Right ventricle myocardium inferior (tissue), 1 donor: ENCODE measurements at places on chromosomes 16 and 17. TPM values are rescaled to one million over a fixed set of nuclear protein-coding genes. Genes with fewer than 3 reads are reported as not detected.

The CD300E gene
- 0.46 TPM for total RNA-seq

The CNGB1 gene
- total RNA-seq, result not detected

The PDF gene
- total RNA-seq, result 5.2 TPM

The HS3ST4 gene
- total RNA-seq, result not detected

DNA sequence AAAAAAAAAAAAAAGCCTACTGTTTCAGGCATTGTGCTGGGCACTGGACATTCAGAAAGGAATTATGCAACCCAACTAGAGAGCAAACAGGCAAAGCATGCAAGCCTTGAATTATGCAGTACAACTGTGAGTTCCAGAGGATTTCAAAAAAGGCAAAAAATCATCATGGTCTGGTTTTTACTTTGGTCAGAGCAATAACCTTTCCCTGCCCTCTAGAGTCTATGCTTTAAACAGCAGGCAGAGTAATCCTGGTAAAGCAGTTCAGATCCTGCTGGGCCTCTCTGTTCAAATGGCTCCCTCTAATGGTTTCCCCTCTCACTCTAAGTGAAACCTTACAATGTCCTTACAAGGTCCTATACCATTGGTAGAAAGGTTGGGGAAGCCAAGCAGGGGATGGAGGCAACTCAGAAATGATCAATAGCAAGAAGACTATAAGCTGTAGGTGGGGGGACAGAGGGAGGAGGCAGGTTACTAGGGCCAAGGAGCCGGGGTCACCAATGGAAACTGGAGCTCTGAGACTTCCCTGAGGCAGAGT lies 4.6 kb upstream of the TAF15 start:
- no peak for DNase-seq

GRCh38 chr16:69324585-69325253 lies 5.7 kb downstream of the PDF start:
- DNase-seq, result no peak

DNA sequence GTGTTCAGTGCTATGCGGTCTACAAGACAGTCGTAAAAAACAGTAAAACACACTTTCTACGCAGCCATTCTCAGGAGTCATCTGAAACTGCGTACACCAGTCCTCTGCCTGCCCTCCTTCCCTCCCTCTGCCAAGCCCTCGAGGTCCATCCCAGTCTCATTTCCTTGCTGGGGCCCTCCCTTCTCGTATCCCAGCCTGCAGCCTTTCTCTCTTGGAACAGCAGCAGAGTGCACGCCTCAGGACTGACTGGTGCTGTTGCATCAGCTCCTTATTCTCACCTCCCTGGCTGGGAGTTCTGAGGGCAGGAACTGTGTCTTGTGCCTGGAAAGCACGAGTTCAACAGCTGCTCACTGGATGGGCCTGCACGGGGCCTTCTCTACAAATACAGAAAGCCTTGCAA lies 12.5 kb downstream of the FAHD1 start:
- no peak for DNase-seq

DNA sequence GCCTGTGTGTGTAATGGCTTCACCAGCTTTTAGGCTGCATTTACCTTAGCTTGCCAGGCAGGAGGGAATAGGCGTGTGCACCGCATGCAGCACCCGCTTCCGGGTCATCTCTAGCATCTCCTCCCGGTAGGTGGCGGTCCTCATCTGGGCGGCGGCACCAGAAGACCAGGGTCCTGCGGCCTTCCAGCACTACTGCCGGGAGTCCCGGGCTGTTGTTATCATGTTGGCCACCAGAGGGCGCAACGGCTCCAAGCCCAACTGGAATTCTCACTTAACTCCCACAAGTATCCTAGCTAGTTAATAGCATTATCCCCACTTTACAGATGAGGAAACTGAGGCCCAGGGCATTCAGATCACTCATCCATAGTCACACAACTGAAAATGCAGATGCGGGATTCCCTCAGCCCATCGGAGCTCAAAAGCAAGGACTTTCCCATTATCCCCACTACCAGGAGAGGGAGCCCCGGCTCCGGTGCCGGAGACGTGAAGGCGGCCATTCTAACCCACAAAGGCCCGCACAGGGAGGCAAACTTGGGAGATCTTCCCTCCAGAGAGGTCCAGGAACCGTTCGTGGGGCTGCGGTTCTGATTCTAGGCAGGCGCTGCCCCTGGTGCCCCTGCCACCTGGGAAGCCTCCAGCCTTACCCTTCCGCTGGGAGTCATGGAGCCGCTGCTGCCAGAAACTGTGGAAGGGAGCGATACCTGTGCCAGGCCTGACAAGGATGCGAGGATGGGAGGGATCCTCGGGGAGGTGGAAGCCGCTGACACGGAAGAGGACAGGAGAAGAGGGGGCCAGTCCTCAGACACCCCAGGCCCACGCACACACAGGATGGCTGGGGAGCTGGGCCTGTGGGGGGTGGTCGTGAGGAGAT lies 23.9 kb downstream of the LGALS9 start:
- peak; percentile 87 for DNase-seq

DNA sequence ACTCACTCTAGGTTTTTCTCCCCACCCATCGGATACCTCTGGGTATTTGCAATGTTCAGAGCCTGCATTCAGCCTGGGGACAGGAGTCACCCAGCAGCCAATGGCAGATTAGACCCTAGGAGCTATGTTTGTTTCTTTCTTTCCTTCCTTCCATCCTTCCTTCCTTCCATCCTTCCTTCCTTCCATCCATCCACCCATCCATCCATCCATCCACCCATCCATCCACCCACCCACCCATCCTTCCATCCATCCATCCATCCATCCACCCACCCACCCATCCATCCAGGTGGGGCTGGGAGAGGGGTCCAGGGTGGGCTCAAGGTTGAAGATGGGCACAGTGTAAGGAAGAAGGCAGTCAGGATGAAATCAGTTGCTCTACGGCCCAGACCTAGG lies 39.9 kb downstream of the TIMM22 start:
- no peak for DNase-seq
